ENCODE measurements at places on chromosomes 7 and 10.

- no peak for DNase-seq
These were observed 62.4 kb downstream of the PON1 start for GRCh38 chr7:95261895-95262415.

GRCh38 chr10:128527711-128528110 is 401.5 kb upstream of the MKI67 start:
- no peak for DNase-seq

- DNase-seq, result no peak
These were observed 181.3 kb upstream of the PRPS1L1 start for GRCh38 chr7:18208921-18209320.

GRCh38 chr10:12428447-12429135 is 79.2 kb downstream of the CAMK1D start:
- DNase-seq, result no peak

- DNase-seq, result no peak
These were observed 601.8 kb downstream of the PARD3 start for GRCh38 chr10:34213193-34213804.

GRCh38 chr7:38801786-38802185 is 107.2 kb downstream of the VPS41 start:
- DNase-seq, result no peak

DNA sequence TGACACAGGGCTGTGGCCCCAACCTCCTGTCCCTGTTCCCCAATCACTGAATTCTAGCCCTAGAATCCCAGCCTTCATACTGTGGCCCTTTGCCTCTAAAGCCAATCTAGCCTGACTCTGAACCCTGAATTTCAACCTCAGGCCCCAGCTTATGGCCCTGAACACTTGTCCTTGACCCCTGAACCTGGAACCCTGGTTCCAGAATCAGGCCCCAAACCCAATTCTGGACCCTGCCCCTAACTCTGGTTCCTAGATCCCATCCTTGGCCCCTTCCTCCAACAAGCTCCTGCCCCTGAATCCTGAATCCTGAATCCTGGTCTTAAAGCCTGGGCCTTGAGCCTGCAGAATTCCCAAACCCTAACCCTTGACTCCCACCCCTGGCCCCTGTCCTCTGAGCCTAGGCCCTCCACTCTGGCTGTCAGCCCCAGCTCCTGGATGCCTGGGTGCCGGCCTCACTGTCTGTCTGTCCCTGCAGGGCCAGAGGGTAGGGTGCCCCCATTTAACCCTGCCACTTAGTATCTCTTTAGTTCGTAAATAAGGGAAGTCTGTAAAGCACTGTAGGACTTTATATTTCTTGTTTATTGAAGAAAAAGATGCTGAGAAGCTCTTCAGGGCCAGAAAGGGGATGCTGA is 1.3 kb downstream of the INPP5A start:
- DNase-seq, result no peak

- no peak for DNase-seq
These were observed 416.4 kb downstream of the GFRA1 start for GRCh38 chr10:115856580-115856979.

Data from NCI-H2227 treated with DMSO at 0.1 percent for 48 hours (cell line).